ENCODE measurements at places on chromosomes 3 and 15.

- DNase-seq = no peak
These were observed 254.7 kb downstream of the NR1D2 start for GRCh38 chr3:24199775-24200247.

DNA sequence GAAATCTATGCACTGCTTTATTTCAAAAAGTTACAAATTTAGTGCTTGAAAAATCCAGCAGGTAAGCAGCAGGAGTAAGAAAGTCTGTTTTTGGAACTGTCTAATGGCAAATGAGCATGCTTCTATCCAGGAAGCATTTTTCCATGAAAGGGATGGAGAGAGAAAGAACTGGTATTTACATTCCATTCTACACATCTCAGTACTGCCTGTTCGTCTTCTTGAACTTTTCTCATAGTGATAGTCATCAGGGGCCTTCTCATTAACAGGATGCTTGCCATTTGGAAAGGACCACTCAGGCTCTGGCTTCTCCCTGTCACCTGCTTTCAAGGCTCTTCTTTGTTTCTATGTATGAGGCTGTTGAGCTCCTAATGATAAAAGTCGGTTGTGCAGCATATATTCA is 267.3 kb upstream of the IL12A start:
- DNase-seq = no peak

GRCh38 chr3:140249188-140249587 is 314.2 kb downstream of the CLSTN2 start:
- no peak for DNase-seq

- no peak for DNase-seq
These were observed 359.6 kb upstream of the DPPA4 start for GRCh38 chr3:109696932-109697331.

DNA sequence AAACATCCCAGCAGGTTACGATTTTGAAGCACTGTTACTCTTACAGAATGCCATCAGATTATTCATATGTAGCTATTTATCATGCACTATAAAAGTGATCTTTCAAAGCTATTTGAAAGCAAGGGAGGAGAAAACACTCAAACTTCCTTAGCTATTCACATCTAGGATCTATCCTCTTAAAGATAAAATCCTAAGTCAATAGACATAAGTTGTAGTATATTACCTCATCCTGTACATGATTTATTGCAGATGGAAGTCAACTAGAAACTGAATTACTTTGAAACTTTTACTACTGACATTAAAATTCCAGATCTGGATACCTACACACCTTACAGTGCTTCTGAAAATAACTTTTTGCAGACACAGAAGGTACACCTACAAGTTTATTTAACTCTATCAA is 197.2 kb downstream of the MEIS2 start:
- DNase-seq = no peak

DNA sequence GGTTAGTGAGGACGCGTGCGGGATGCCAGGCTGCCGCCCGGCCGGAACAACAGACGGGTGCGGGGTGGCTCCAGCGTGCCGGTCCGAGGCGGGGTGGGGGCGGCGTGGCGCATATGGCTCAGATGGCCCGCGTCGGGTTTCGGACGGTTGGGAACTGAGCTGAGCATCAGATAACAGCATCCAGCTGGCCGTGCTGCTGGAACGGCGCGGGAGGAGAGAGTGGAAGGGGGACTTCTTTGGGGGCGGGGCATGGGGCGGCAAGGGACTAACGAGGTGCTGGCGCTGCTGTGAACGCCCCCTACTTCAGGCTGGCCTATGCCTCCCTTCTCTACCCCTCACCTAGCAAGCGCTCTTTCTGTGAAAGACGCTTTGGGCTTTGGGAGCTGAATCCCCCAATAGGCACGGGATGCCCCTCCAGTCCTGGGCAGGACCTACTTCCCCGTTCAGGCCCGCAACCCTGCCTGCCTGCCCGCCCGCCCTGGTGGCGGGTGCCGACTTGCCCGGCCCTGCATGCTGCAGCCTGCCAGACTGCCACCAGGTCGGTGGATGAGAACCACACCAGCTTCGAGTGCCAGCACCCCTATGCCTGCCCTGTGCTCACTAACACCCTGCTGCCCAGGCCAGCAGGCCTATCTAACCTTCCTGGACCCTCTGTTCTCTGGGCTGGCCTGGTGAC is 542 bp downstream of the INKA1 start:
- no peak for DNase-seq

DNA sequence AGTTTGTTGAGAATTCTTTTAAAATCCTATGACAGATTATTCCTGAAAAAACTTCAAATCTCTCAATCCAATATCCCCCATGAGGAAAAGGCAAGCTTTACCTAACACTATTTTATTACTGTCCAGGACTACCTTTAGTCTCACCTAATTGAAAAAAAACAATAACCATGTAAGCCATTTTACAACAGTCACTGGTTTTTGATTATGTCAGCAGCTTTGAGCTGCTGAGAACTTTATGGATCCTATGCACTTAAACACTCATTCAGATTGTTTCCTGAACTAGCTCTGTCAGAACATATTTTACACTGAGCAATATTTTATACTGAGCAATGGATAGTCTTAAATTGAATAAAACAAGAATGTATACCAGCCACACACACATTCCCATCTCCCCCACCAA is 79.9 kb downstream of the ZBBX start:
- no peak for DNase-seq

DNA sequence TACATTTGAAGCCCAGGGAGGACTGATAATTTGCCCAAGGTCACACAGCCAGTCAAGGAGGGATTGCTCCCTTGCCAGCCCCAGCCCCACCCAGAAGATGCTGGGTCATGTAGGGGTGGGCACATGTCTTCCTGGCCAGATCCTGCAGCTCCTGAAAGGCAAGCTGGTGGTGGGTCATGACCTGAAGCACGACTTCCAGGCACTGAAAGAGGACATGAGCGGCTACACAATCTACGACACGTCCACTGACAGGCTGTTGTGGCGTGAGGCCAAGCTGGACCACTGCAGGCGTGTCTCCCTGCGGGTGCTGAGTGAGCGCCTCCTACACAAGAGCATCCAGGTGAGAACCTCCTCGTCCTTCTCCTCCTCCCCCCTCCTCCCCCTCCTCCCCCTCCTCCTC is 13.2 kb downstream of the ISG20 start:
- no peak for DNase-seq

- no peak for DNase-seq
These were observed 50.0 kb upstream of the CP start for GRCh38 chr3:149271669-149272068.

DNA sequence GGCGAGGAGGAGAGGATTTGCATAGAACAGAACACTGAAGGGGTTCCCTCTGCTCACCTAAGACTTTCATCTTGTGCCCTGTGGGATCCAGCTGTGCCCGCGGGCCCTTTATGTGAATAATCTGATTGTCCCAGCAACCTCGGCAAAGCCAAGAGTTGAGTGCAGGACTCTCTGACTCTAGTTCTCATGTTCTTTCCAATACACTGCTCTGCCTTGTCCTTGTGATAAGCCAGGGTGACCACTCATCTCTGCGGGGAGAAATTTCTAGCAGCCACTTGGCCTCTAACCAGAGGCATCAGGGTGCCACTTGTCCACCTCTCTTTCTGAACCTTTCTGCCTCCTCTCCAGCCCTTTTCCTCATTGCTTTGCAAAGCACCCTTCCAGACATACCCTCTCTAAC is 31.8 kb downstream of the AQP9 start:
- no peak for DNase-seq

All from activated CD8-positive, alpha-beta memory T cell treated with anti-CD3 and anti-CD28 coated beads for 1 hour (primary cell).